Hematopoietic multipotent progenitor cell (in vitro differentiated cells): ENCODE measurements at places on chromosomes 1 and 21.

DNA sequence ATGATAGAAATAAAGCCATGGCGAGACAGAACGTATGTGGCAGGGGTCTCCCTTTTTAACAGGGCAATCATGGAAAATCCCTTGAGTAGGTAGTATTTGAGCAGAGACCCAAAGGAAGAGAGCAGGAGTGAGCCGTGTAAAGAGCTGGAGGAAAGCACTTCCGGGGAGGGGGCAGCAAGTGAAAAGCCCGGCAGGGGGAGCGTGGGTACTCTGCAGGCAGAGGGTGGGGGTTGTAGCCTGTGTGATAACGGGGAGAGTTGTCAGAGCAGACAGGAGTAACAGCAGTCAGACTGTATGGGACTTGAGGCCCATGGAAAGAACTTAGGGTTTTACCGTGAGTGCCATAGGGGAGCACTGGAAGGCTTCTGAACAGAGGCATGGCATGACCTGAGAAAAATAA lies 51.1 kb upstream of the LDLRAP1 start:
- DNase-seq, result no peak

DNA sequence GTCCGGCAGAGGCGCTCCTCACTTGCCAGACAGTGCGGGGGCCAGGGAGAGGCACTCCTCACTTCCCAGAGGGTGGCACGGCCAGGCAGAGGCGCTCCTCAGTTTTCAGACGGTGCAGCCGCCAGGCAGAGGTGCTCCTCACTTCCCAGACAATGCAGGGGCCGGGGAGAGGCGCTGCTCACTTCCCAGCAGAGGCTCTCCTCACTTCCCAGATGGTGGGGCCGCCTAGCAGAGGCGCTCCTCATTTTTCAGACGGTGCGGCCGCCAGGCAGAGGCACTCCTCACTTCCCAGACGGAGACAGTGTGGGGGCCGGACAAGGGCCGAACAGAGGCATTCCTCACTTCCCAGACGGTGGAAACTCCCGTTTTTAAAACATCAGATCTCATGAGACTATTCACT lies 238.4 kb upstream of the CACYBP start:
- no peak for DNase-seq

- no peak for DNase-seq
Measured at GRCh38 chr1:24409535-24409934, 4.0 kb downstream of the STPG1 start.

DNA sequence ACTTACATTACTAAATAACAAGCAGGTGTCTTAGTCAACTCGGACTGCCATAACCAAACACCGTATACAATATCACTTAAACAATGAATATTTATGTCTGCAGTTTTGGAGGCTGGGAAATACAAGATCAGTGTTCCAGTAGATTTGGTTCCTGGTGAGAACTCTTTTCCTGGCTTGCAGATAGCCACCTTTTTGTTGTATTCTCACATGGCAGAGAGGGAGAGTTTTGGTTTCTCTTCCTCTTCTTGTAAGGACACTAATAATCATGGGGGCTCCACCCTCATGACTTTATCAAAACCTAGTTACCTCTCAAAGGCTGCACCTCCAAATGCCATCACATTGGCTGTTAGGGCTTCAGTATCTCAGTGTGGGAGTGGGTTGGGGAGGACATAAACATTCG lies 82.9 kb upstream of the CACYBP start:
- no peak for DNase-seq

DNA sequence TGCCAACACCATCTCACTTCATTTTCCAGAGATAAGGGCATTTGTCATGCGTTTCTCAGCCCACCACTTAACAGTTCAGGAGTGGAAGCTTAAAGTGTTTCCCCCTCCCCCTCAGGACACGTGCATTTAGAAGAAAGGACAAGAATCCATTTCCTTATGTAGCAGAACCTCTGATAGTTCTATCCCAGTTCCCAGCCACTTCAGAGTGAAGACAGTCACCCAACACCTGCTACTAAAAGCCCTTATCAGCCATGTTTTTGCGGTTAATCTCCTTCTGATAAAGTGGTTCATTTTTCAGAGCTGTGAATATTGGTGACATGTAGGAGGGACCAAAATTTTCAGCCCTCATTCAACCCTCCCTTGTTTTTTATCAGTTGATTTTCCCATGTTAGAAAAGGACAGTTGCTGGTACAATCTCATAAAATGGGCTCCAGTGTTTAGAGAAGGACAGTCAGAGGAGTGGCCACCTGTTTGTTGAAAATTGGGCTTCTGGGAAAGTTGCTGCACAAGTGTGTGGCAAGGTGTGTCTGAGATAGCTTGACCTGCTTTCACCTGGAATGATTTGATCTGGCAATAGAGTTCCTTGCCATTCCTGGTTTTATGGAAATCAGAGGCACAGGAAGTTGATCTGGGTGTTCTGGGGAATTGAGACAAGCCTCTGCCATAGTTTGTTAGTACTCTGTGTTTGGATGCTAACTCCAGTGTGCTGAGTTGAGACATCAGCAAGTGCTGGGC lies 114.0 kb downstream of the PPP1R12B start:
- no peak for DNase-seq

- no peak for DNase-seq
Measured at GRCh38 chr1:184418652-184419349, 32.0 kb downstream of the C1orf21 start.

GRCh38 chr1:55723001-55723400 lies 507.8 kb upstream of the USP24 start:
- DNase-seq, result no peak

DNA sequence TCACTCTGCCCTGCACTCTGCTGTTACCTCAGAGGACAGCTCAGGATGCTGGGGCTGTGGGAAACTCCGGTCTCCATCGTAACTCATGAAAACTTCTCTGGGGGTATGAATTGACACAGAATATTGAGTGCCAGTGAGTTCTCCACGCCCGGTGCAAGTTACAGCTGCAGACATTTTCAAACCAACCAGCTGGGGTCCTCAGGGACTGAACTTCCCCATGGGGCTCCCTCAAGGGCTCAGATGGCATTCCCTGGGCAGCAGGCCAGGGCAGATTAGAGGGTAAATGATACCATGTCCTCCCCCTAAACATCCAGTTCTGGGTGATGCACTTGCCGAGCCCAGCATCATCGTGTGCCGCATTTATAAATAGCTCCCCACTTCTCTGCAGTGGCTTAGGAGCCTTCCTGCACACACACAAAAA lies 27.8 kb upstream of the CCSAP start:
- DNase-seq, result no peak

GRCh38 chr1:161481624-161482392 lies 23.4 kb upstream of the FCGR2A start:
- no peak for DNase-seq

DNA sequence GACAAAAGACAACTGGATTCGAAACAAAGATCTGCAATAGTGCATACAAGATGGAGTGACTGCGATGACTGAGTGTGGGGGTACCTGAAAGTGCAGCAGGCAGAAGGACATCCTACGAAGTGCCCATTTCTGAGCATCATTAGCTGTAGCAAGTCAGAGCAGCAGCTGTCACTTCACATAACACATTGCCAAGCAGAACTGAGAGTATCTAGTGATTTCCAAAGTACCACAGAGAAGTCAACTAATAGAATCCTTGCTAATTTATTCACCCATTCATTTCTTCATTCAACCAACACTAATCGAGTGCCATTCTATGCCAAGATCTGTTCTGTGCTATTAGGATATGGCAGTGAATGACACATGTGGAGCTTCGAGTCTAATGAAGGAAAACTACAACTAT lies 31.6 kb upstream of the CAMSAP2 start:
- no peak for DNase-seq

- no peak for DNase-seq
Measured at GRCh38 chr1:210746024-210746731, 387.8 kb downstream of the KCNH1 start.

DNA sequence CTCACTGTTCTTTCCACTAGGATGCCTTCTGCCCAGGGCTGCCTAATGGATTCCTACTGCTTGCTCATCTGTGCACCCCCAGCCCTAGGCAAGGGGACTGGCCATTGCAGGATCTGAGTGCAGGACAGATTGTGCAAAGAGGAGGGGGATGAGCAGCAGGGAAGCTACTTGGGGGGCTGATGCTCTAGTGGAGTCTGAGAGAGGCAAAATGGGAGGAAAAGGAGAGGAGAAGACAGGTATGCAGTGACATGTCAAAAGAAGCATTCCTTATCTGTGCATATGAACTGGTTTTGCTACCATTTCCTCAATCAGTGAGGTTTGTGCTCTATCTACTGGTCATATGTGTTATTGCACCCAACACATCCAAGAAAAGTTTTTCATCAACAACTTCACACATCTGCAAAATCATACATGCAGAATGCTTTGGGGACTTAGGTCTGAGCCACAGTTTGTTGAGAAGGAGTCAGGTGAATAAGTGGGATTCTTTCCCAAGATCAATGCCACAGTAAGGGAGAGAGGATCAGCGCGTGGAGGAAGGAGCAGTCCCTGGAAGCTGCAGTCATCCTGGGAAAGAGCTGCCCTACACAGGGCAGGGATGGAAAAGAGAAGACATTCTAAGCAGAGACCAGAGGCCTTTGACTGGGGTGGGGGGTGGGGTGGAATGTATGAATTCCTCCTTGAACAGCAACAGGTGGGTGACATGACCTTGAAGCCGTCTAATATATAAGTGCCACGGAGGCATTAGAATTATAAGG lies 14.4 kb downstream of the SLC5A9 start:
- DNase-seq, result peak; percentile 59

GRCh38 chr1:53220962-53221286 lies 490 bp upstream of the CZIB start:
- DNase-seq, result no peak

- no peak for DNase-seq
Measured at GRCh38 chr1:201469645-201470074, 672 bp upstream of the PHLDA3 start.

DNA sequence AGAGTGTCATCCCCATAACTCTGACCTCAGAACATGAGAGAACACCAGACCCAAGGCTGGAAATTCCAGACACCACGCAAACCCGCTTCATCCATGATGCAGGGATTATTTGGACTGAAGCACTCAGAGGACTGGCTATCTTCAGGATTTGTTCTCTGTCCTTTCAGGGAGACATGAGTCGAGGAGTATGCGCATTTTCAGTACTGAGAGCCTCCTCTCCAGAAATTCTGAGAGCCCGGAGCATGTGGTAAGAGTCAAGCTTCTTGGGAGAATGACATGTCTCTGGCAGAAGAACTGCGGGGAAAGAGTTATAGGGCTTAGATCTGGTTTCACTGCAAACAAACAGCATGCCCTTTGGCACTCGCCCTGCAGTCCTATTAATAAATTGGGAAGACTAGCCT lies 6.9 kb downstream of the LAX1 start:
- no peak for DNase-seq

DNA sequence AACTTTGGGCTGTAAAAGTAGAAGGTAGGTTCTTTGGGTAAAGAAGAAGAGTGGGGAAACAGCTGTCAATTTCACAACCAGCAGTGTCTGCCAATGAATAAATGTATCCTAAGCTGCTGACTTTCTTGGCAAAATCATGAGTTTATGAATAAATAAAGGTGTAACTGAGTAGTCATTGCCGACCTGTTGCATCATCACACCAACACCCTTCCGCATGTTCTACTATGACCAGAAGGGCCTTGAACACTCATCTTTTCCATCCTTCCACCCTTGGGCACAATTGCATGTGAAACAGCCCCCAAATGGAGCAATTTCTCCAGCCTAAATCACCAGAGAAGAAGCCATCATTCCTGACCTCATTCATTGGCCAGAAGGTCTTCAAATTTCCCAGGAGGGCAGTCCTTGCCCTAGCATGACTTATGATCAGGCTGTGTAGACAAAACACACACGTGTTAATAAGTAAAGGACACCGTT lies 31.2 kb upstream of the QSOX1 start:
- no peak for DNase-seq

GRCh38 chr1:31335007-31335406 lies 37.9 kb downstream of the FABP3 start:
- DNase-seq, result no peak
